ENCODE measurements at places on chromosomes 16 and 17.

GRCh38 chr16:10180771-10181163 is 1.5 kb downstream of the GRIN2A start:
- DNase-seq, result peak; percentile 70

DNA sequence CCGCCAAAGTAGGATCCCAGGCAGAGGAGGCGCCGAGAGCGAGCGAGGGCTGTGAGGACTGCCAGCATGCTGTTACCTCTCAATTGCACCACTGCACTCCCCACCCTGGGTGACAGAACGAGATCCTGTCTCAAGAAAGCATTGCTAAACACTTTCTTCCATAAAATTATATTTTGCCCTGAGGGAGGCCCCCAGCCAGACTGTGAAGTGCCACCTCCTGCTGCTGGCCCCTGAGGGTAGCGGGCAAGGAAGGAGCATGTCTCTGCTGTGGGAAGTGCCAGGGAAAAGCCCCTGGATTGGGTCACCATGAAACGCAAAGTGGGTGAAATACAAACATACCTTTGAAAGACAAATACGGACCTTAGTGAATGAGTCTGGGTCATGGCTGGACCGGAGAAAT is 78.0 kb upstream of the AMZ2 start:
- DNase-seq, result no peak

DNA sequence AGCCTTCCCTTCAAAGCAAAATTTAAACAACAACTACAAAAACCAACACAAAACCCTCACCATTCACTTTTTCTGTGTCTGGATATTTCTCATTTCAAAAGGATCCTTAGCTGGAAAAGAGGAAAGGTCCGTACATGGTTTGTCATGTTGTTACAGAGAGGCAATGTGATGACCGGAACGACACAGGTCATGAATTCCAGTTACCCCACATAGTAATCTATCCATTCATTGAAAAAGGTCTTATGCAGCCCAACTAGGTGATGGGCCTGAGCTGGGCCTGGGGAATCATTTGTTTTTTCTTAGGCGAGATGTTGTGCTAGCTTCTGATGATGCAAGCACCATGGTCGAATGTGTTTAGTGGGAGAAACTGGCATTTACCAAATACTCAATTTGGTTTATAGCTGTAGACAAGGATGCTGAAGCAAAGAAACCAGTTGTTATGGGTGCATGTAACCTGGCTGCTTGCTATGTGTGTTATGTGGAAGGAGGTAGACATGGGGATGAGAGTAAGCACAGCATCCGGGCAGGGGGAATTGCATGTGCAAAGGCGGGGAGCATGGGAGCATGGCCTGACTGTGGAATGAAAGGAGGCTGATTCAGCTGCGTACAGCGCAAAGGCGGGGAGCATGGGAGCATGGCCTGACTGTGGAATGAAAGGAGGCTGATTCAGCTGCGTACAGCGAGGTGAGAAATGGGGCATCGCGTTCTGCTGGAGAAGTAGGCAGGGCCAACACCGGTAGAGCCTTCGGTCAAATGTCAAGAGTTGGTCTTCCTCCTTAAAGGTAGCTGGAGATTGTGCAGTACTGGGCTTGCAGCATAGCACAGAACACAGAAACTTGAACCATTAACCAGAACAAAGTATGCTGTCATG is 269.7 kb upstream of the MAF start:
- DNase-seq, result no peak

- DNase-seq, result no peak
Observed at GRCh38 chr17:81060416-81060815, 25.5 kb downstream of the BAIAP2 start.

- DNase-seq, result no peak
Observed at GRCh38 chr16:72455743-72456659, 284.0 kb upstream of the PMFBP1 start.

GRCh38 chr17:81328978-81329926 is 34.1 kb upstream of the SLC38A10 start:
- DNase-seq, result no peak

DNA sequence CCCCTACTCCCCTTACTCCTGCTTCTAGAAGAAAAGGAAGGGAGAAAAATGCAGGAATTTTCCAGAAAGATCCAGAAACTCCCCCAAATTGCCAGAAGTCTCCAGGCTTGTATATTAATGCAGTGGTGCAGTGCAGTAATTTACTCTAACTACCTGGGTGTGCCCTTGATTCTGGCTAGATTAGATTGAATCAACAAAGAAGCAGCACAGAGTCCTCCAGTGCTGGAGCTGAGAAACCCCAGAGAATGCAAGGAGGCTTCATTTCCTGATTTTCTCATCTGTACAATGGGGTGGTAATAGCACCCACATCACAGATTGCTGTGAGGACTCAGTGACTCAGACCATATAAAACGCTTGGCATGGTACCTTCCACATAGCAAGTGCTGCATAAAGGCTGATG is 247.3 kb upstream of the RPL38 start:
- DNase-seq, result no peak

DNA sequence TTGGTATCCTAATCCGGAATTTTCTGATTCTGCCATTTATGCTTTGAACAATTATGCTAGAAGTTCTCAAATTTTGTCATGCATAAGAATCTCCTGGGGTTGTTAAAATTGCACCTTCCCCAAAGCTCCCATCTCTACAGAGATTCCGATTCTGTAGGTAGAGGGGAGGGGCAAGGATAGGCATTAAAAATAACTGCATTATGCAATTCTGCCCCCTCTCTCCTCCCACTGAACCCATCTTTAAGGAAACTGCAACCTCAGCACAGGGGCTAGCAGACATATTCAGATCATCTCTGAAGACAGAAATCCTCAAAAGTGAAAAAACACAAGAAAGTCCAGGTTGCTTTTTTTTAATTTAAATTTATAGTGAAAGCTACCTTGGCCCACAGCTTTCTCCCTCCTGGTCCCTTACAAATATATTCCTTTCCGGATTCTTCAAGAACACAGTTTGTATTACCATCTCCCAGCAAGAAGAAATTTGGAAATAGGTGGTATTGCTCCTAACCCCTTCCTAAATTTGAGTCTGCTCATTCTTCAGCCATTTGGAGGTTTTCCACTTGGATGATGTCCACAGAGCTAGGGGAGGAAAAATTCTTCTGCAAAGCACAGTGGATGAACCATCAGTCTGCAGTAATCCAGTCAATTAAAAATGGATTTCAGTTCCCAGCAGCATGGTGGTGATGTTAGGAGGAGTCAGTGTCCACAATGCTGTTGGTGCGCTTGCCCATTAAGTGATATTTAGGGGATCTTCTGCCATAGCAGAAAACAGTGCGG is 67.7 kb downstream of the RBFOX1 start:
- no peak for DNase-seq

DNA sequence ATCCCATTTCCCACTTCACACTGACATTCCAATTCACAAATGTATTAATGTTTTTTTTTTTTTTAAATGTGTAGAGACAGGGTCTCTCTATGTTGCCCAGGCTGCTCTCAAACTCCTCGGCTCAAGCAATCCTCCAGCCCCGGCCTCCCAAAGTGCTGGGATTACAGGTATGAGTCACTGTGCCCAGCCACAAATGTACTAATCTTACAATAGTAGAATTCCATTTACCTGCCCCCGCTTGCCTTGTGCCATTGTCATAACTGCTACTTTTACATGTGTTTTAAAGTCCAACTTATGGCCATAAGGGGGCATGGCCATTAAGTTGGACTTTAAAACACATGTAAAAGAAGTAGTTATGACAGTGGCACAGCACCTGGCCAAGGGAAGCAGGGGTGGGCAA is 4.6 kb downstream of the MMP28 start:
- no peak for DNase-seq

- no peak for DNase-seq
Observed at GRCh38 chr16:21589551-21589950, 9.8 kb upstream of the METTL9 start.

DNA sequence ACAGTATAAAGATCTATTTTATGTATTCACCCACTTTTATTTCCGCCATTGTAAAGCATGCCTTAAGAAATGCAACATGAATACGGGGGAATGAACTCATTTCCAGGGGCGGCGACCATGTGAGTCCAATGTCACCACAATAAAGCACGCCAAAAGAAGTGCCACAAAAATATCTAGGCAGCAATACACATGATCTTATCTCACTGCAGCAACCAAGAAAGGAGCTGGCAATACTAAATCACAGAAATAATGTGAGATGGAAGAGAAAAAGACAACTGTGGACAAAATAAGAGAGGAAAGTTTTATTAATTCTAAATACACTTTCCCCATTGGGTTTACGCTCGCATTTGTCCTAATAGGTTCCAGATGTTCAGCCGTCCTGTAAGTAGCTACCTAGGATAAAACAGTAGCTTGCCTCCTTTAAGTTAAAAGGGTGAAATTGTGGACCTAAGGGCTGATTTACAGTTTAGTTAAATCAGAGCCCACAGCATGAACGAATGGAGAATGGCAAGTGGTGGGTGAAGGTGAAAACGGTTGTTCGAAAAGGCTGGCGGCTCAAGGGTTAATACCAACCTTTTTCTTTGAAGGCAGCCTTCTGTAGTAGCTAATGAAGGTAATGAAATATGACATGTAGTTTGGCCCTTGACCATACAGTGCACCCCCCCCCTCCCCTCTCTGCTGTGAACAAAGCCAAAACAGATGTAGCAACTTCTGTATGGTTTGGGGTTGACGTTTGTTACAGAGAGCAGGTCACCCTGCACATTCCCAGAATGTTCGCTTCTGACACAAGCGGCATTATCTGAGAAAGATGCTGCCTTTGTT is 504.2 kb upstream of the PSMD7 start:
- DNase-seq, result no peak

- DNase-seq, result no peak
Observed at GRCh38 chr16:3458852-3459361, 15.4 kb downstream of the NAA60 start.

DNA sequence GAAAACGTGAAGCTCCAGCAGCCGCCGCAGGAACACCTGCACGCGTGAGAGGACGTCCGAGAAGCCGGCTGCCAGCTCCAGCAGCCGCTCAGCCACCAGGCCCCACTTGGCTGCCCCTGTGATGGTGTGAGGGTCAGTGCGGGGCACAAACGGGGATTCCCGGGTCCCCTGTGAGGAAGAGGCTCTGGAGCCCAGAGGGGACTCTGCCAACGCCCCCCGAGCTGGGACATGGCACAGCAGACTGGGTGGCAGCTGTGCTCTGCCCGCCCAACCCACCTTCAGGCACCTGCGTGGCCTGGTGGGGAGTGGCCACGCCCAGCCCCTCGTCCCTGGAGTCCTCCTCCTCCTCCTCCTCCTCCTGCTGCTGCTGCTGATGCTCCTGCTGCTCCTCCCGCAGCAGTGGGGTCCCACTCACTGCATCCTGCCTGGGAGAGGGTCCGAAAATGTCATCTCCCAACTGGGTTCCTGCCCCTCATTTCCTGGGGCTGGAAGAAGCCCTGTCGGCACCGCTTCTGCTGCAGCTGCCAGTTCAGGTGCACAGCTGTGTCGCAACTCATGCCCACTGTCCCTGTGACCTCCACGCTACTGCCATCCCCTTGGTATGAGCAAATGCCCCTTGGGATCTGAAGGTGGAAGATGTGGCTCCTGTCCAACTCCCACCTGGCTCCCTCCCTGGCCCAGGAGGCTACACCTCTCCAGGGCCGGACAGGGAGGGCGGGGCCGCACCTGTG is 27.5 kb downstream of the CTU2 start:
- no peak for DNase-seq

DNA sequence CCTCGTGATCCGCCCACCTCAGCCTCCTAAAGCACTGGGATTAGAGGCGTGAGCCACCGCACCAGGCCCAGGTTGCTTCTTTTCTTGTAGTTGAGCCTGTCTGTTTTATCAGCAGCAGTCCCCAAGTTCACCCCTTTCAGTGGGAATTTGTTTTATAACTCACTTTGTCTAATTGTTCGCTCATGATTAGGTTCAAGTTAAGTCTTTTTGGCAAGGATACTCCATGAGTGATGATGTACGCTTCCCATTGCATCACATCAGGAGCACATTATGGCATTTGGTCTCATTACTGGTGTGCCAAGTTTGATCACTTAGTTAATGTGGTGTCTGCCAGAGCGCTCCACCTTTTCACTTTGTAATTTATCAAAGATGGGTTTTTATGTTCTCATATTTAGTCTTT is 14.4 kb upstream of the GJD3 start:
- no peak for DNase-seq

GRCh38 chr17:6654841-6655731 is 3.5 kb downstream of the C17orf100 start:
- no peak for DNase-seq

DNA sequence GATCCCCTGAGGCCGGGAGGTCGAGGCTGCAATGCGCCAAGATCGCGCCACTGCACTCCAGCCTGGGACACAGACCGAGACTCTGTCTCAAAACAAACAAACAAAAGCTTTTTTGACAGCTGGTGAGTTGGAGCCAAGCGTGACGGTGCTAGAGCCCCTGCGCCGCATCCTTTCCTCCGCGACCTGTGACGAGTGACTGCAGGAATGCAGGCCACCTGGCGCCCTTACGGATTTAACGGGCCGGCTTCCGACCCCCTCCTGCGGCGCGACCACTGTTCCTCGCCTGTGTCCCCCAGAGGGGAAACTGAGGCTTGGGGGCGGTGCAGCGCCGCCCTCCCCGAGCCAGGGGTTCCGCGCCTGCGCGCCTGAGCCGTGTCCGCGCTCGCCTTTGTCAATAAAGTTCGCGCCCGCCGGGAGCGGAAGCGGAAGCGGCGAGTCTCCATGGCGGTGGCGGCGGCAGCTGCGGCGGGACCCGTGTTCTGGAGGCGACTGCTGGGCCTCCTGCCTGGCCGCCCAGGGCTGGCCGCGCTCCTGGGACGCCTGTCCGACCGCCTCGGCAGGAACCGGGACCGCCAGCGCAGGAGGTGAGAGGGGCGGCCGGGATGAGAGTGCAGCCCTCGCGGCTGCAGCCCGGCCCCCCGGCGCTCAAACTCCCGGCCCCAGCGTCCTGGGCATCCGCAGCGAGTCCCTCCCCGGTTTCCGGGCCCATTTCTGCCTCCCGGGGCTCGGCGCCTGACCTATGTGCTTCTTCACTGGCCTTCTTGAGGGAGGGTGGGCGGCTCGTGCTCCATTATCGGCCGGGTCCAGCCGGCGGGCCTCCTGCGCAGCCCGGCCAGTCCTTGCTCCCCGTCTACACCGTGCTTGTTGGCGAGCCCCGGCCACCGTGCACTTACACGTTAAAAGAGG is at the start of gene PGS1:
Gene PGS1 (plus strand): TSS at position 425 of the 906 bp plus-strand sequence. CDS start 17 bp downstream, at position 442.
- peak; percentile 71 for DNase-seq

- DNase-seq, result peak; percentile 51
Observed at GRCh38 chr16:1723450-1724147, 17.6 kb downstream of the MAPK8IP3 start.

DNA sequence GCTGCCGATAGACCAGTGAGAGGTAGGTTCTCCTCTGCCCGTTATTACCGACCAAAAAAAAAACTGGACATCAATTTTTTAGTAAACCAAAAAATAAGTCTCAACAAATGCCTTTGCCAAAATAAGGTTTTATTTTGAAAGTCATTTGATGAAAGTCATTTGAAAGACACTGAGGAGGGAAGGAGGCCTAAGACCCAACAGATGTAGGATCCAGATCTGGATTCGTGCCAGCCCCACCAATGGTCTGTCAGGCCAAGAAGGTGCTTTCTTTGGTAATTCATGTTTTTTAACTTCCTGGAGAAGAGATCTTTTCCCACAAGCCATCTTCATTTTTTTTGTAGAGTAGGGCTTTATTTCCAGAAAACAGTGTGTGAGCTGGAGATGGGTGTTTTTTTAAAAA is 18.1 kb downstream of the NTAN1 start:
- DNase-seq, result no peak

Data from neural crest cell (in vitro differentiated cells).